ENCODE measurements at places on chromosomes 5 and 9. TPM values are rescaled to one million over a fixed set of nuclear protein-coding genes. Genes with fewer than 3 reads are reported as not detected.

OTP gene
- total RNA-seq = not detected

GRCh38 chr5:81788329-81788728 is 37.4 kb upstream of the SSBP2 start:
- H3K27ac ChIP-seq = no peak overlapping the region
- no peaks in the 10 kb centered on the region for H3K36me3 ChIP-seq
- no peaks in the 10 kb centered on the region for H3K27me3 ChIP-seq
- no peak for DNase-seq
- no peak overlapping the region for H3K4me3 ChIP-seq
- peaks cover 18% of the 10 kb centered on the region for H3K4me1 ChIP-seq

DNA sequence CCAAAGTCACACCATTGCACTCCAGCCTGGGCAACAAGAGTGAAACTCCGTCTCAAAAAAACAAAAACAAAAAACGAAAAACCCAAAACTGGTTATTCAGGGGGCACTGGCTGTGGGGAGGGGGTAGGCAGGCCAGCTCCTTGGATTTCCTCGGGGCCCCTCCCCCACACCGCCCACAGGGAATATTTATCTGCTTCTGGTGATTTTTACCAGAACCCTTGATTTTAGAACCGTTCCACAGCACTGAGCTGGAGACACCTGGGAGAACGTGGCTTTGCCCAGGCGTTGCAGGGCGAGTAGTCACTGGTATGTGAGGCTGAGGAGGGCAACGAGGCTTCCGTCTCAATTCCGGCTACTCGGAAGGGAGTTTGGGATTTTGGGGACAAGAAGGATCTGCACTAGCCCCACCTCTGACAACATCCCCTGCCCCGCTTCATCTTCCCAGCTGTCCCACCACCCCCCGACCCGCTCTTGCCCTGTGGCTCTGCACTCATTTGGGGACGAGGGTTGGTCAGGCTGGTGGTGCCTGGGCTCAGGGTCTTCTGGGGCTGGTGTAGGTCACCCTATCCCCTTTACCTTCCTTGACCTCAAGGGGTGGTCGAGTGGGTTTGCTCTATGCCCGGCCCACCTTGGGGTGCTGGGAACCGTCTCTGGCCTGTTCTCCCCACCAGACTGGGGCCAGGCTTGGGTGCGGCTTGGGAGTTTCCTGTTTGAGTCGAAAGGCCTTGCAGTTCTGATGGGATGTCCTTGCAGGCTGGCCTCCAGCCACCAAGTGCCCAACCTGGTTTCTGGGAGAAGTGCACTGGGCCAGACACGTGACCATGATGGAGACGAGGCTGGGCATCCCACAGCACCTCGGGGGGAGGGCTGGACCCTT is 3.5 kb downstream of the AHRR start:
- no peak for DNase-seq
- H3K4me3 ChIP-seq = no peak overlapping the region
- H3K27ac ChIP-seq = no peak overlapping the region
- no peaks in the 10 kb centered on the region for H3K27me3 ChIP-seq
- H3K4me1 ChIP-seq = peaks cover 21% of the 10 kb centered on the region

DNA sequence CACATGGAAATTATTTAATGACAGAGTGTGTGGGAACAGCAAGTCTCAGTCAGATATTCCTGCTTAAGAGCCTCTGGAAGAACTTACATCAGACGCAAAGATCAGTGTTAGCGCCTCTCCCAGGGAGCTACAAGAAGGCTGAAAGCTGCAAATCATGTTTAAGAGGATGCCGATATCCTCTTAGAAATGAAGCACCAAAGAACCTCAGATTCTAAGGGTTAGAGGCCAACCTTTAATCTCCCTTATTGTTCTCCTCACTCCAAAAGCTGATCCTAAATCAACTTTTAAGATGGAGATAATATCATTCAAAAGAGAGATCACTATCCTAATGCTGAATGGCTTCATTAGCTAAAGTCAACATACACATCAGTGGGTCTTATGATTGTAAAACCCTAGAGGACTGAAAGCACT is 160.6 kb downstream of the NFIB start:
- peaks cover 4% of the 10 kb centered on the region for H3K4me1 ChIP-seq
- H3K27me3 ChIP-seq = no peaks in the 10 kb centered on the region

GRCh38 chr5:10927608-10928007 is 166.6 kb upstream of the DAP start:
- H3K27me3 ChIP-seq = no peaks in the 10 kb centered on the region
- no peak overlapping the region for H3K4me3 ChIP-seq
- no peak overlapping the region for H3K27ac ChIP-seq
- no peak for DNase-seq
- no peaks in the 10 kb centered on the region for H3K36me3 ChIP-seq
- H3K4me1 ChIP-seq = no peaks in the 10 kb centered on the region

GRCh38 chr5:156178117-156178516 is 148.8 kb upstream of the SGCD start:
- H3K4me3 ChIP-seq = no peak overlapping the region
- no peaks in the 10 kb centered on the region for H3K4me1 ChIP-seq
- no peaks in the 10 kb centered on the region for H3K27me3 ChIP-seq
- no peak overlapping the region for H3K27ac ChIP-seq
- DNase-seq = no peak

- H3K36me3 ChIP-seq = peaks cover 5% of the 10 kb centered on the region
- DNase-seq = no peak
- H3K27me3 ChIP-seq = no peaks in the 10 kb centered on the region
- H3K27ac ChIP-seq = peak overlapping the region; percentile 46
- no peak overlapping the region for H3K4me3 ChIP-seq
These were observed 49.7 kb downstream of the GNAQ start for GRCh38 chr9:77981907-77982306.
